Umbilical cord (tissue), 2 donors: ENCODE measurements at places on chromosomes 5 and 9.

GRCh38 chr5:118519466-118519865, 468.9 kb downstream of the DTWD2 start:
- DNase-seq: peak; percentile 30

DNA sequence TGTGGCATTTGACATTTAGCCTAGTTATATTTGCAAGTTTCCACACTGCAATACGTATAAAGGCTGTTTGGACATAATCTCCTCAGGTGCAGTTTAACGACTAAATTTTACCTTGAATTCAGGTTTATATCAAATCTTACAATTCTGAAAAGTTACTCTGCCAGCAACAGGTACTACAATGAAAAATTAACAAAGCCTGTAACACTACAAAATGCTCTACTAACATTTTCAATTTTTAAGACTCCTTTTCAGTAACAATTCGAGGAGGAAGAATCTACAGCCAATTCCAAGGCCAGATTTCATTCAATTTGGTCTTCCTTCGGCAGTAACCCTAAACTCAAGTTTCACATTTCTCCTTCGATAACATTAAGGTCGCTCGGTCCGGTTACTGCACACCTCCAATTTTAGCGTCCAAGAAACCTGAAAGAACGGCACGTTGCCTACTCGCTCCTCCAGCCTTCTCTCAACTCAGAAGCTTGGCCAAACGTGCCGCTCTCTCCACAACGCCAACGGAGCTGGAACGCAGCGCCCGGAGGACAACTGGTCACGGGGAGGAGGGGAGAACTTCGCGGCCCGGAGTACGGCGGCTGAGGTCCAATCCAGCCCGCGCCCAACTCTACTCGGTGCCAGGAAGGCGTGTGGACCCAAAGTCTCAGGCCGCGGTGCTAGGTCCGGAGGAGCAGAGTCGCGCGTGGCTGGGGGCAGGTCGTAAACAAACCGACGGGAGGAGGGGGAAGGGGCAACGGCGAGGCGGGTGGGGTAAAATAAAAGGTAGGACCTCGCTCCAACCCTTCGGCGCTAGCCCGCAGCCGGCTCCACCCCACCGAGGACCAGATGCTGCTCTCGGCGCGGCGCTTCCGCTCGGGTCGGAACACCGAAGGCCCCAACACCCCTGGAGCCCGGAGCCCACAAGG, 681 bp downstream of the FNIP1 start:
- peak; percentile 59 for DNase-seq

- no peak for DNase-seq
Observed at GRCh38 chr5:179959641-179960040, 51.9 kb upstream of the TBC1D9B start.

DNA sequence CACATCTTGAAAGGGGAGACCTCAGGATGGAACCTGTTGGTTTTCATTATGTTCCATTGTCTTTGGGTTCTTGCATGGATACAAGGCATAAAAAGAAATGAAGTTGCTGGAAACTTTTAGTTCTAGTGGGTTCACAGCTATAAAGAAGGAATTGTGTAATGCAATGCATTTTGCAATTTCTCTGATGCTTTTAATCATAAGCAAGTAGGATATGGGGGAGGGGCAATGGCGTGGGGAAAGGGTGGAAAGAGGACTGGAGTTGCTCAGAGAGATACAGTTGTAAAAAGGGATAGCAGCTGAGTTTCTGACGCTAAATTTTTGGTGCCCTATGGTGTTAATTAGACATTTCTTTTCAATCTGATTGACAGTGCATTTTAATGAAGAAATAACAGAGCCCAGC, 88.6 kb upstream of the FANCC start:
- DNase-seq: peak; percentile 73

- DNase-seq: no peak
Observed at GRCh38 chr5:43233946-43234345, 41.9 kb downstream of the NIM1K start.

- DNase-seq: no peak
Observed at GRCh38 chr5:38404667-38405276, 146.4 kb downstream of the EGFLAM start.

- DNase-seq: no peak
Observed at GRCh38 chr5:153818626-153819025, 220.1 kb downstream of the FAM114A2 start.

DNA sequence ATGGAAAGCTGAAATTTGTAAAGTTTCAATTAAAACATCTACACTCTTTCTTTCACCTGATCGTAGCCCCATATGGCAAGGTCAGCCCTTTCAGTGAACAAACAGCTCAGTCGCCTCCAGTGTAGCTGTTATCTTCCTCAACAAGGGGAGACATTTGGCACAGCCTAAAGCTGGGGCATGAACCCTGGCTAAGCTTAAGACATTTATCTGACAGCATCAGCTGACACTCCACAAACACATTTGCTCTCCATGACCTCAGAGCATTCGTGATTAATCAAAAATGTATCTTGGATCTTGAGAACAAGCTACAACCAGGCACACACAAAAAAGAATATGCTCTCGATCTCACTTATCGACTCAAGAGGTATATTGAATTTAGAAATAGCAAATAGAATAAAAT, 67.3 kb downstream of the POU5F2 start:
- peak; percentile 46 for DNase-seq

- peak; percentile 97 for DNase-seq
Observed at GRCh38 chr9:123069010-123069481, 35.6 kb downstream of the GPR21 start.

- DNase-seq: no peak
Observed at GRCh38 chr5:75367401-75367800, 30.4 kb downstream of the HMGCR start.

- DNase-seq: peak; percentile 98
Observed at GRCh38 chr5:178940569-178941360, at the start of gene ZNF454. TSS of gene ZNF454 (plus strand) at chr5:178941198. CDS start at chr5:178942792, 1,594 bp downstream.

- DNase-seq: peak; percentile 39
Observed at GRCh38 chr9:17531642-17532254, 47.1 kb upstream of the SH3GL2 start.

GRCh38 chr9:129291041-129291501, 113.0 kb upstream of the IER5L start:
- no peak for DNase-seq

GRCh38 chr9:91727316-91727861, 222.6 kb downstream of the ROR2 start:
- DNase-seq: peak; percentile 43

DNA sequence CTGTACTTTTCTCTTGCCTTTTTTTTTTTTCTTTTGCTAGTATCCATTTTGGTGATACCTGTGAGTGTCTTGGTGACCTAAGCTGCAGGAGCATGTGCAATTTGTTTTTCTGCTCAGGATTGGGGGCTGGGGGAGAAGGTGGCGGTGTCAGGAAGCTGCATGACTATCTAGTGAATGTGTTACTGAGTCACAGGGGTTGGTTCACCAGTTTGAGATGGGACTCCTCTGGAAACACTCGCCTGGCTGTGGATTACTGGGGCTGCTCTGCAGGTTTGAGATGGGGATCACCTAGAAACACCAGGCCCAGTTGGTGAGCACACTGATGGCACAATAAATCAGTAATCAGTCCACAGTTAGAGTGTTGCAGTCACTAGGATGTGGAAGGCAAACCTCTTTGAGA, 447.9 kb downstream of the SPATA31D1 start:
- DNase-seq: no peak

DNA sequence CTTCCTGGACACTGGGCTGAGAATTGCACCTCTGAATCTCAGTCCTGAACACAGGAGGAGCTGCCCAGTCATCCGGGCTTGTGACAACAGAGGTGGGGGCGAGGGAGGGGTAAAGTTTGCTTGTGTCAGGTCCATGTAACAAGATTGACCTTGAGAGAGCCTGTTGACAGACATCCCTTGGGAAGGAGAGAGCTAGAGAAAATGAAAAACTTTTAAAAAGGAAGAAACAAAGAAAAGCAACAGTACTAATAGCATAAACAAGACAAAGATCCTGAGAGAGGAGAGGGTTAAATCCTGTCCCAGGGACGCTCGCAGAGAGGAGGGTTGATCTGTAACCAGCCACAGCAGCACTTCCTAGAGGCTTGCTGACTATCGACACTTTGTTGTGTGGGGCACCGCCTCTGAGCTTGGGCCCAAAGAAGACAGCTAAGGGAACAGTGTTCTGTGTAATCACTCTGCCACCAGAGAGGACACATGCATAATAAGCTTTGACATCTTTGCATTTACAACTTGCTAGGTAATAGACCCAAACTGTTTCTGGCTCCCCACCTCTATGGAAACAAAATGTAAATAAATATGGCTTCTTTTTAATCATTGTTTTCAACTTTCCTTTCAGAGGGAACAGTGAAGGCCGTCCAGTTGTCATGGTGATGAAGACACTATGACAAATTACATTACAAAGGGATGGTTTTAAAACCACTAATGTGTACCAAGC, 363.7 kb downstream of the CSNK1G3 start:
- DNase-seq: peak; percentile 12

DNA sequence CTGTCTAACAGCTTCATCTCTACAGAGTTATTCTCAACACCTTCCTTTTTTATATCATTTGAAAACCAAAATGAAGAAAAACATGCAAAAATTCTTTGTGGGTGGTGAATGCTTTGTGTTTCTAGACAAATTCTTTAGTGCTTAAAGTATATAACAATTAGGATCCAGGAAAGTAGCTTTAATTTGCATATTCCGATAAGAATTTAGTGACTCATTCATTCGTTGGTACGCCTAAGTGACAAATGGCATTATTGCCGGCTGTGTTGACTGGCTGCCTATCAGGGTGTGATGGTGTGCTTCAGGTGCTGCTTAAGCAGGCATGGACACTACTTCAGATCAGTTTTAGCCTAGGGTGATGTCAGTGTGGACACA, 35.2 kb downstream of the LMNB1 start:
- no peak for DNase-seq

DNA sequence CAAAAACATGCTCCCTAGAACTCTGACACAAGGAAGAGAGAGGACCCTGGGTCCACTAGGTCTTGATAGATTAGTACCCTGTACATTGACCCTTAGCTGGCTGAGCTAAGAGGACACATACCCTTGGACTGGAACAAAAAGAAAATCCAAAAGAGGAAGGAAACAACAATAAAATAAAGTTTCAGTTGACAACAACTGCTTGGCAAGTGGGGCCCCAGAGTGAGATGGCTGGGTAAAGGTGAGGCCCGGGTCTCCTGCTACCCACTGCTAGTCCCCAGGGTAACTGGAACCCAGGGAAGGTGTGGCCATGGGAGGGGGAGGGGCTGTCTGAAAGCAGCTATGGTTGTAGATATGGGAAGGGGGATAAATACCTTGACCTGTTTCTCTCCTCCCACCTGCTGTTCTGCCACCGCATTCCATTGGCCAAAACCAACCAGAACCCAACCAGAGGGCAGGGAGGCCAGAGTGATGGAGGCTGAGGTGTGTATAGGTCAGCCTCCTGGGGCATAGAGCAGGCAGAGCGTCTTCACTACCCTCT, 11.7 kb downstream of the TAL2 start:
- no peak for DNase-seq

- peak; percentile 93 for DNase-seq
Observed at GRCh38 chr9:116661037-116661954, 25.8 kb upstream of the TRIM32 start.

DNA sequence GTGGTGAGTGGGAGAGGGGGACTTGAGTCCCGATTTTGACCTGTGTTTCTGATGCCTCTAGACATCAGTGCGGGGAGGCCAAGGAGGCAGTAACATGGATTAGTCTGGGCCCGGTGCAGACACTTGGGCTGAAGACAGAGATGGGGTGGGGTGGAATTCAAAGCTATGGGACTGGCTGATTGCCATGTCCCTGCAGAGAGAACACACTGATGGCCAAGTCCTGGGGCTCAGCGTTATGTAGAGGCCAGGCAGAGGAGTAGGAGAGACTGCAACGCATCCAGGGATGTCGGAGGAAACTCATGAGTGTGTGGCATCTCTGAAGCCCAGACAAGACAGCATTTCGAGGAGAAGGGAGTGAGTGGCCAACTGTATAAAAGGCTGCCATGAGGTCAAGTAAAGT, 30.1 kb downstream of the PSD2 start:
- DNase-seq: no peak

DNA sequence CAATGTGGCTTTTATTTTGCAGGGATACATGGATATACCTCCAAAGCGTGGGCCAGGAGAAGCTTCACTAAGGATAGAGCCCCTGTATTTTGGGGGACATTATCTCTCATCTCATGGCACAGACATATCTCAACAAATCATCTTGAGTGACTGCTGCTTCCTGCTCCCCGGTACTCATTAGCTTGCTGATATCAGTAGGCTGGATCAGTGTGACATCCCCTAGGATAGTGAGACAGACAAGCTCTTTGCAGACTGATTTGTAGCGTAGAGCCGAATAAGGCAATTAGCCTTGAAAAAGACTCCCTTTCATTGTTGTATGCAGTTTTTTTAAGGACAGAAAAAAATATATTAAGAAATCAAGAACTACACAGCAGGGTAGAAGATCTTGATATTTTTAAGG, 237.7 kb upstream of the CDH9 start:
- no peak for DNase-seq

DNA sequence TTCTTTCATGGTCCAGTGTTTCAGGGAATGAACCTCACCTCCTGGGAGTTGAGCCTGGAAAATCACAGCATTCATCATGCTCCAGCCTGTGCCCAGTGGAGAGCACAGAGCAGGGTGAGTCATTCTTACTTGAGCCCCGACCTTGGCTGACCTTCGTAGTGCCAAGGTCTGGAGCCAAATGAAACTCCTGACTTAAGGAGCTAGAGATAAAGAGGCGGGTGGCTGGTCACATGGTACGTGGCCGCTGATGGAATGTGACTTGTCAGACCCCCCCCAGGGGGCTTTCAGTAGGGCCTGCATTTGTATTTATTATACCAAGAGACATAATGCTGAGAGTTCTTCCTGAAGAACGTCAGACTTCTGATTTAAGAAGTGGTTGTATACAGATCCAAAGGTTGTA, 15.0 kb upstream of the PIP5K1B start:
- DNase-seq: peak; percentile 76

DNA sequence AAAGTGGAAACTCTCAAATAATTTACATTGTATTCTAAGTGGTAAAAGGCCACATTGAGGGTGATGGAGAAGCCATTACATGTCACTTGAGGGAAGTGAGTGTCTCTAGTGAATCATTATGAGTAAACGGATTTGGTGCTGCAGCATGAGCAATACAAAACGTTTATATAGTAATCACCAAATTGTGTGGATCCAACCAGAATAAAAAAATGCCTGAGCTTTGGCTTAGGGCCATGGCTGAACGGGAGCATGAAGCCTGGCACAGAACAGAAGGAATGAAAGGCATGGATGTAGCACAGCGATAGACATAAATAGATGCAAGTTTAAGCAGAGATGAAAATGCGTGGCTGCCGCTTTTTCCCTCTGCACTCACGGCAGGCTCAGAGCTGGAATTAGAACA, 58.3 kb downstream of the PTTG1 start:
- peak; percentile 58 for DNase-seq

DNA sequence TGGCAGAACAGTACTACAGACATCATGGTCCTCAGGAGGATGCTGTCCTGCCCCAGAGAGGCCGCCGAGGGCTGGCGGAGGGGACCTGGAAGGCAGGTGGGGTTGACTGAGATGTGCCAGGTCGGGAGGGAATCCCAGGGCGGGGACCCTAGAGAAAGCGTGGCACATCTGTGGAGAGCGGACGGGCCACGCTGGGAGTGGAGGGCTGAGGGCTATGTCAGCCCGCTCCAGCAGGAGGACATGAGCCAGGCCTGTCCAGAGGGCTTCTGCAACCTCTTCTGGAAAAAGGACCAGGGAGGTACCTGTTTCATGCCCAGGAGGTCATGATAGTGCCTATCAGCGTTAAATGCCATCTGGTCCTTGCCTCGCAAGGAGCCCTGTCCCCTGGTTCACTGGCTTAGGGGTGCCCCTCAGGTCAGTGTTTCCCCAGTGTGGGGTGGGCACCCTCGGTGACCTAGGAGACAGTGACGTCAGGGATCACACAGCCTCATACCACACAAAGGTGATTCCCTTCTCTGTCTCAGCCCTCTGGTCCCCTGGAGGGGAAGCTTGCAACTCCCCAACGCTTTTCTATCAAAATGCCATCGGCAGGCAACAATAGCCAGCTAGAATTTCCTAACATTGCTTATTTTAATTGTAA, 103.6 kb upstream of the IER5L start:
- no peak for DNase-seq
